PC-3 (cell line): ENCODE measurements at places on chromosomes 6 and 20.

GRCh38 chr20:46123482-46124245 is 5.5 kb downstream of the CD40 start:
- DNase-seq = no peak

- DNase-seq = no peak
These were observed 9.5 kb downstream of the HSPA12B start for GRCh38 chr20:3741836-3742458.

- no peak for DNase-seq
These were observed 543.4 kb downstream of the CD83 start for GRCh38 chr6:14660806-14661579.

DNA sequence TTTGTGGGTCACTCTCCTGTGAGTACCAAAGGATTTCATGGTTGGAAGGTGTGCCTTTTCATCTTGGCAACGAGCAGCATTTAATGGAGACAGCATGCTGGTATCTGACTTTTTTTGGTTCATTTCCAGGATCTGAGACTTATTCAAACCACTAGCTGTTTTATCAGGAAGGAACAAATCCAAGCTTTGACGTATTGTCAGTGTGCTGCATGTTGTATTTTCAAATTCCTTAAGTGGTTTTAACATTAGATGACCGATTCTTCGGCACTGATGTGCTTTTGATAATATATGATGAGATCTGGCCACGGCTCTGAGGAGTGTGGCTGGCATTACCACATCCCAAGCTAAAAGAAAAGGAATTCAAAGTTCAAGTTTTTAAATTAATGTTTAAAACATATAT is 6.4 kb downstream of the RMND1 start:
- no peak for DNase-seq

DNA sequence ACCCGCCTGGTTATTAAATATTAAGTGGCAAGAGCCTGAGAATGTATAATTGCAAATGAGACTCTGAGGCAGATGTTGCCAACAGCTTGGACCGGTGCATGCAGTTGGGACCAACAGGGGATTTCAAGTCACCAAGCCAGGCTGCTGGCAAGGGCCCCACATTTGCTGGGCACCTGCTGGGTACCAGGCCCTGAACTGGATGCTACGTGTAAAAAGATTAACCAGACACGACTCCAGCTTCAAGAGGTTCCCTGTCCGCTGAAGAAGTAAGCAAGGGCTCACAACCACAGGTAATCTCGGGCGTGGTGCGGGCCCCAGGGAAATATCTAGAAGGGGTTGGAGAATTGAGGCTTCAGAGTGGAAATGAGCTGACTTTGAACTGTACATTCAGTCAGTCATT is 13.2 kb upstream of the SIRPA start:
- DNase-seq = no peak

GRCh38 chr6:101117393-101118135 is 236.4 kb upstream of the ASCC3 start:
- peak; percentile 58 for DNase-seq

- DNase-seq = no peak
These were observed 41.4 kb downstream of the MYT1 start for GRCh38 chr20:64205611-64206026.

DNA sequence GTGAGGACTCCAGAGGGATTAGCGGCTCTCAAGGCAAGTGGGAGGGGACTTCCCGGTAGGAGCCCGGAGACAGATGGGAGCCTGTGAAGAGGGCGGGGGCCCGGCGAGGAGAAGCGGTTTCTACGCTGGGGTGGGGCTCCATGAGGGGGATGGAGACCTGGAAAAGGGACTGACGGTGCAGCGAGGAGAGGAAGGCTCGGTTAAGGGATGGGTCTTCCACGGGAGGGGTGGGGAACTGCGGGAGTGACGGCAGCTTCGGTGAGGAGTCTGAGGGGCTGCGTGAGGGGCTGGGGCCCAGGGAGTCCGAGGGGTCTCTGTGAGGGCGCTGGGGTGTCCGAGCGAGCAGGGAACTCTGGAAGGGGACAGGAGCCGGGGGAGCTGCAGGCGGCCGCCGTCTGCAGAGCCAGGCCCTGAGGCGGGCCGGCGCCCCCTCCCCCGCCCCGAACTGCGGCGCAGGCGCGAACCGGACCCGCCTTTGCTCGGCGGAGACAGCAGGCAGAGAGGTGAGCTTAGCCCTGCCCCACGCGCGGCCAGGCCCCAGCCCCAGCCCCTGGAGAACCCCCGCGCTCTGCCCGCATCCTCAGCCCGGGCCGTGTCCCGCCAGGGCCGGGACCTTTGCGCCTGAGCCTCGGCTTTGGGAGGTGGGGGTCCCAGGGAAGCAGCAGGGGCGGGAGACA is at the start of gene NRSN2:
TSS of gene NRSN2 (plus strand) at position 472 of the 677 bp plus-strand sequence. CDS start 2,533 bp downstream, outside the sequence.
- peak; percentile 65 for DNase-seq

GRCh38 chr6:14665827-14666724 is 548.5 kb downstream of the CD83 start:
- DNase-seq = peak; percentile 91

DNA sequence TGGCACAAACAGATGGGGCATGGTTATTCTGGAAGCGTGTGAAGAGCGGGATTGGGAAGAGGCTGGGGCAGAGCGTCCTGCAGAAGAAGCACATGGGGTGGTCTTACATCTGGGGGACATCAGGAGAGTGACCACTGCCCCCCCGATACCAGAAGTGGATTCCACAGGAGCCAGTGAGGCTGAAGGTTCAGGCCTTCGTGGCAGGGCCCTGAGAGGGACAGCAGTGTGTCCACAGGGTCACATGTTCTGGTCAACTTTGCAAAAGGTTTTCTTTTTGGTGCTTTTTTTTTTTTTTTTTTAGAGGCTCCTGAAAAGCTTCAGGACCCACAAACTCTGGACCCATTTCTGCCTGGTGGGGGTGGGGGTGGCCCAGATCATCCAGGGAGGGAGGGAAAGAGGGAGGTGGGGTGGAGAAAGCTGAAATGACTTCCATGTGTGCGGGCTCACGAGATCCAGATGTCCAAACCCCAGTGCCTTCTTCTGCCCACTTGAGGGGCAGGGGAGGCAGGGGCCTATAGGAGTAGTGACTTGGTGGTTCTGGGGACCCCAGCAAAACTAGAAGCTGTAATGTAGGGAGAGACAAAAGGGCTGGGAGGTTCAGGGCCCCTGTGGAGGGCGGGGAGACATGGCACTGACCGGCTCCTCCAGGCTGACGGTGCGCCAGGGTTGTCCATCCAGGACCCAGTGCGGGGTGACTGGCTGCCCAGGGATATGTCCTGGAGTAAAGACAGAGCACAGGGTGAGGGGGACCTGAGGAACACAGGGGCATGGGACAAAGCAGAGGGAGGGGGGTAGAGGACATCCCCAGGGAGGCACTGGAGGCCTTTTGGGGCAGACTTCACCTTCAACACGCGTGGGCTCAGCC is 2.7 kb downstream of the ADAM33 start:
- DNase-seq = no peak

DNA sequence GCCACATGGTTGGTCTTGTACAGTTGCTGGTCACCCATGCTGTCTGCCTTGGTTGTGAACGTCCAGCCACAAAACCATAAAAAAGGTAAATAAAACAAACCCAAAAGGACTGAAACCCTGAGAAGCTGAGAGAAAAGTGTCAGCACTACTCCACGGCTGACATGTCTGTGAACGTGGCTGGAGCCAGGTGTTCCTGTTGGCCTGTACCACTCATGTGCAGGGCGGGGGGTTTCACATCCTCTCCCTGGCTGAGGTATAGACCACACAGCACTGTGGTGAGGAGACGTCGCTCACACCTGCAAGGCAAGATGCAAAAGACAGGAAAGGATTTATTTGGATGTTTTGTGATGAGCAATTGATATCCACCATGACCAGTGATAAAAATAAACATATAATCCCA is 51.9 kb upstream of the MRPS10 start:
- DNase-seq = no peak

DNA sequence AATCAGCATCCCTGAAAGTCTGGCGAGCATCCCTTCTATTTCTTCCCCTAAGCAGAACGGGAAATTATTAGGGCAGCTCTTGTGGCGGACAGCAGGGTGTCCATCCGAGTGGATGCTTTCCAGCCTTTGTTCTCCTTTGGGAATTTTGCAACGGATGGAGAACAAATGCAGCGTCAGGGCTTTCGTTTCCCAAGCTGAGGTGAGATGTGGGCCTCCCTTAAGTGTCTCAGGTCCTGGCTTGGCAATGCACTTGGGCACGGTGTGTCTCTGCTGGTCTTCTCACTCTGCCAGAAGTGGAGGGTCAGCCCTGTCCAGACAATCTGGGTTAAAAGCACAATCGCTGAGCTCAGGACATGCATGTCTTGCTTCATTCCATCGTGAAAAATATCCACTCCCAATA is 43.5 kb downstream of the FOXA2 start:
- no peak for DNase-seq

DNA sequence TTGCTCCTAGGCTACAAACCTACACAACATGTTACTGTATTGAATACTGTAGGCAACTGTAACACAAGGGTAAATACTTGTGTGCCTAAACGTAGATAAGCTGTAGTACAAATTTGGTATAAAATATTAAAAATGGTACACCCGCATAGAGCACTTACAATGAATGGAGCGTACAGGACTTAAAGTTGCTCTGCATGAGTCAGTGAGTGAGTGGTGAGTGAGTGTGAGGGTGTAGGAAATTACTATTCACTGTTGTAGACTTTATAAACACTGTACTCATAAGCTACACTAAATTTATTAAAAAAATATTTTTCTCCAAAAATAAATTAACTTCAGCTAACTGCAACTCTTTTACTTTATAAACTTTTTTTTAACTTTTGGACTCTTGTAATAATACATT is 391.6 kb downstream of the ADGRB3 start:
- no peak for DNase-seq

GRCh38 chr6:149363154-149363553 is 36.9 kb upstream of the SUMO4 start:
- DNase-seq = peak; percentile 73

GRCh38 chr6:104601721-104602120 is 258.0 kb downstream of the HACE1 start:
- no peak for DNase-seq

DNA sequence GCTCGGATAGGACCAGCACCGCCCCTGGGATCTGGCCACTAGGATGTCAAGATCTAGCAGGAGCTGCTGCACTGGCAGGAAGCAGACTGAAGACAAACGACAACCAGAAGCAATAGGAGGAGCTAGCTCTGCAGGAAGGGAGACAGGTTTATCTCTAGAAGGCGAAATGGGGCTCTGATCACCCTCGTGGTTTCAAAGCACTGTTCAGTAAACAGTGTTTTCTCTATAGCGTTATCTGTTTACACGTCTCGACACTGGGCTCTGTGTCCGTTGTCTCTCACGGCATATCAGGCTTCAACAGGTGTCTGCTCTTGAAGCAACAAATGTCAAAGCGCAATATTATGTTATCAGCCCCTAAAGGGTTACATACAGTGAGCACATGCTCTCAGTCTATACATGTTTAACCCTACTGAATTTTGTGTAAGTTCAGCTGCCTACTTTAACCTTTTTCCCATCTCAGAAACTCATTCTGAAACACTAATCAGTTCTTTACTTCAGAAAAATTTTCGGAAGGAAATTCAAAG is 23.8 kb downstream of the TMEM14B start:
- DNase-seq = no peak

DNA sequence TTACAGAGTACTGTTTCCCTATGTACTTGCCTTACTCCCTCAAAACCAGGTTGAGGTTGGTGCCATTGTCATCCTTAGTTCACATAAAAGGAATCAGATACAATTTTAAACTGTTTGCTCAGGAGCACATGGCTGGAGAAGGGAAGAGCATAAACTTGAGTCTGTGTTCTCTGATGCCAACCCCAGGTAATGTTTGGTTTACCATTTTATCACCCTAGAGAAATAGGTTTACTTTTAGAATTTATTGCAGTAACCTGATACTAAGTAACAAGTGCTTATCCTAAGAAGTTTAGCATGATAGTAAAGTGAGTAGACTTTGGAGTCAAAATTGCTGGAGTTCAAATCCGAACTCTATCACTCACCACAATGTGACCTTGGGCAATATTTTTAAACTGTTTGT is 86.3 kb downstream of the RFPL4B start:
- peak; percentile 35 for DNase-seq

DNA sequence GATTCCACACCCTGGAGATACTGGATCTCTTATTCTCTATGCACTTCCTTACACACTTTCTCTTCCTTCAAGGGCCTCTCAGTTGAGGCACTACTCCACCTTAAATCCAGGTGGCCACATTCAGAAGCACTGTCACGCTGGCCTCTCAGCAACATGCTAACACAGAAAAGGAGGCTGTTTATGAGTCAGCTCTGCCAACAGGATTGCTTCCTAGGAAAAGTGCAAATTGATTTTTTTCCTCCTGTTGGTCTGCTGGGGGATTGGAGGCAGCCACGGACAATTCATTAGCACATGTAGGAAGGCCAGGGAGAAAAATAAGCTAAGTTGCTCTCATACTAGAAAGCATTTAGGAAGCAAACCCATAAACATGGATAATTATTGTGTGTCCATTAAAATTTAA is 20.9 kb downstream of the LY86 start:
- no peak for DNase-seq

- no peak for DNase-seq
These were observed 1.5 kb downstream of the GNMT start for GRCh38 chr6:42962096-42962495.

GRCh38 chr6:97958134-97958533 is 675.1 kb upstream of the MMS22L start:
- DNase-seq = peak; percentile 78

- peak; percentile 40 for DNase-seq
These were observed 142.2 kb downstream of the MOXD1 start for GRCh38 chr6:132259070-132259469.

DNA sequence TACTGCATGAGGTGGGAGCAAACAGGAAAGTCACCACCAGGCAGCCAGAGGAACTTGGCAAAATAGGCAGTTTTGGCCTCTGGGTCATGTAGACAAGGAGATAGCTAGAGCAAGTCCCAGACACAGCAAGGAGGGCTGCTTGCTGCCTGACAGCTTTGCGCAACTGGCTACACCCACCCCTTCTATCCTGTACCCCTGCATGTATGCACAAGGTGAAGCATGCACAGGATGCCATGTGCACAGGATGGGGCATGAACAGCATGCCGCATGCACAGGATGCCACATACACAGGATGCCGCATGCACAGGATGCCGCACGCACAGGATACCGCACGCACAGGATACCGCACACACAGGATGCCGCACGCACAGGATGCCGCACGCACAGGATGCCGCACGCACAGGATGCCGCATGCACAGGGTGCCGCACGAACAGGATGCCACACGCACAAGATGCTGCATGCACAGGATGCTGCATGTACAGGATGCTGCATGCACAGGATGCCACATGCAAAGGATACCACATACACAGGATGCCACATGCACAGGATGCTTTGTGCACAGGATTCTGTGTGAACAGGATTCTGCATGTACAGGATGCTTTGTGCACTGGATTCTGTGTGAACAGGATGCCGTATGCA is 104.9 kb upstream of the IYD start:
- DNase-seq = no peak

- no peak for DNase-seq
These were observed 121.4 kb upstream of the NUP153 start for GRCh38 chr6:17828149-17828548.
